ENCODE measurements at places on chromosomes 7 and 10.
A peak's percentile ranks its signal among the peaks of the same experiment; 100 is the strongest.

DNA sequence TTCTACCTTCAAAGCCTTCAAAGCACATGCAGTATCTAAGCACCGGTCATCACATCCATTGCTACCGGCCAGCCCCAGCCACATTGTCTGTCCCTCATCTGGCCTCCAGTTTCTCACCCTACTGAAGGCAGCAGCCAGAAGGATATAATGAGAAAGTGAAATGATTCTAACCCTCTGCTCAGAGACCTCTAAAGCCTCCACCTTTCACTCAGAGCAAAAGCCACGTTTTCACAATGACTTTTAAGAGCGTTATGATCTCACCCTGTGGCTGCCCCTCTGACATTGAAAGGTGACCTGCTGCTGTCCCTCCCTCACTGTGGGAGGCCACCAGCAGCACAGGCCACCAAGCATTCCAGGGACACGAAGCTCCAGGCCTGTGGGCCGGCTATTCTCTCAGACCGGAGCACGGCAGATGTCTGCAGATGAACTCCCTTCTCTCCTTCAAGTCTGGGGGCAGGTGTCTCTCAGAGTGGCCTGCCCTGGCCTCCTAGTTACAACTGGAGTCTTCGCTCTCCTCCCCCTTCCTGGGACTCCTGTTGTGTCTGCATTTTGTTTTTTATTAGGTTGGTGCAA is 94.9 kb upstream of the EEPD1 start:
- DNase-seq, result no peak

GRCh38 chr10:30594077-30594476 is 35.5 kb downstream of the LYZL2 start:
- DNase-seq, result peak; percentile 41

GRCh38 chr10:29619241-29619669 is 15.5 kb downstream of the SVIL start:
- no peak for DNase-seq

GRCh38 chr7:110800984-110801383 is 289.9 kb upstream of the LRRN3 start:
- DNase-seq, result no peak

DNA sequence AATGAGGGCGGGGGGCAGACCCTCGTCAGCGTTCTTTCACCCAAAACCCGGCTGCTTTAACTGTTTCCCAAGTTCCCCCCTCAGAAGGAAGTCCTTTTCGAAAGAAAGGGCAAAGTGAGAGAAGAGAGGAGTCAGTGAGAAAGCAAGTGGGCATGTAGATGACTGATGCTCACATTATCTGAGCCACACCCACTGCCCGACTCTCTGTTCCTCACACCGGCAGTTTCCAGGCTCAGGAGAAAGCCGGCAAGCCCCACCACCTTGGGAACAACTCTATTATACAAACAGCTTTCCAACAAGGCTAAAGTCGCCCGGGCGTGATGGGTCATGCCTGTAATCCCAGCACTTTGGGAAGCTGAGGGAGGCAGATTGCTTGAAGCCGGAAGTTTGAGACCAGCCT is 23.1 kb downstream of the RCC1L start:
- DNase-seq, result no peak

- no peak for DNase-seq
Observed at GRCh38 chr7:148588168-148588567, 2.4 kb upstream of the C7orf33 start.

GRCh38 chr7:28406192-28406591 is 6.1 kb upstream of the CREB5 start:
- DNase-seq, result no peak
